ENCODE measurements at places on chromosomes 7 and 10.
A peak's percentile ranks its signal among the peaks of the same experiment; 100 is the strongest.

GRCh38 chr7:159141167-159141566, 3.5 kb downstream of the VIPR2 start:
- DNase-seq, result peak; percentile 31

DNA sequence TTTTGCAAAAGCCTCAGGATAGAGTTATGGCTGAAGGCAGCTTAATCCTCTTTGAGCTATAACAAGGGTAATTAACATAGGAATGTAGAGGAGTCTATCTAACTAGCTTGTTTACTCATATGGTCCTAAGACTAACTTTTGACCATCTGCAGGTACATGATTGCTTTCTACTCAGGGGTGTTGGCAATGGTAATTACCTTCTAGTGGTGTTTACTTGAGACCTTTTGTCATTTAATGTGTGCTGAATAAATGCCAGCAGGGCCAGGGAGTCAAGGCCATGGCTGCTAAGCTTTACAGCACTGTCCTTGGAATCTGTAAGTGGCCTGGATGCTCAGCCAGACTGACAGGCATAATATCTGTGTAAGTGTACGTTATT, 1325.0 kb downstream of the XPNPEP1 start:
- DNase-seq, result no peak

- DNase-seq, result no peak
These were observed 26.0 kb downstream of the LEP start for GRCh38 chr7:128266883-128267594.

- DNase-seq, result no peak
These were observed 9.0 kb downstream of the NSMCE4A start for GRCh38 chr10:121965996-121966395.

DNA sequence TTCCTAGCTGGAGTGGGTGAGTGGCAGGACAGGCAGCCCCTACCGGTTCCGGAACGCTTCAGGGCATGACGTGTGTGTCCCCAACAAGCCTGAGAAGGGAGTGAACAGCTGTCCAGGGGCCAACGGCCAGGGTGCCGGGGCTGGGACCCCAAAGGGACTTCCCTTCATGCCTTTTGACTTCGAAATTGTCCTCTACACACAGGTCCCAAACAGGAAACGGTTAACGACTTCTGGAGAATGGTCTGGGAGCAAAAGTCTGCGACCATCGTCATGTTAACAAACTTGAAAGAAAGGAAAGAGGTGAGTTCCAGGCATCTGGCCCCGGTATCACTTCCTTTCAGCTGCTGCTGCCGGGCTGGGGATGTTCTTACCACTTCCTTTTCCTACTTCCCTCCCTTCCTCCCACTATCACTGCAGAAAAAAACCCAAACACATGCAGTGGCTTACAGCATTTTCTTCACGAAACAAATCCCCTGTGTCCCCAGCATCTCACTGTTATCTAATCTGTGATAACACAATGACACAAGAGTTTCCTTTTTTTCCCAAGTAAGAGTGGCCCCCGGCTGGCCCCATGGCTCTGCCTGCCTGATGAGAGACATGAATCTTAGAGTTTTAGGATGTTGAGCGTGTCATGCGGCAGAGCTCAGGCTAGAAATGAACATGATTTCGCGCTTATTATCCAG, 63.2 kb downstream of the MKI67 start:
- DNase-seq, result peak; percentile 83

Measured in activated effector memory CD4-positive, alpha-beta T cell treated with anti-CD3 and anti-CD28 coated beads, Interleukin-2, amount 50 U/mL, for 16 hours (primary cell).